Caki2 (cell line): ENCODE measurements at places on chromosomes 2 and 18. TPM values are rescaled to one million over a fixed set of nuclear protein-coding genes. Genes with fewer than 3 reads are reported as not detected.

SCN3A gene
- total RNA-seq: 0.14 and 0.24 TPM in 2 replicates

TTLL4 gene
- total RNA-seq: 1.9 and 8.0 TPM in 2 replicates

ATP6V1B1 gene
- total RNA-seq: not detected in 2 replicates

GREB1 gene
- total RNA-seq: 0.20 and 0.91 TPM in 2 replicates
